Stomach (tissue), 19 donors: ENCODE measurements at places on chromosomes 3 and 15. TPM values are rescaled to one million over a fixed set of nuclear protein-coding genes. Genes with fewer than 3 reads are reported as not detected.
A peak's percentile ranks its signal among the peaks of the same experiment; 100 is the strongest.

DNA sequence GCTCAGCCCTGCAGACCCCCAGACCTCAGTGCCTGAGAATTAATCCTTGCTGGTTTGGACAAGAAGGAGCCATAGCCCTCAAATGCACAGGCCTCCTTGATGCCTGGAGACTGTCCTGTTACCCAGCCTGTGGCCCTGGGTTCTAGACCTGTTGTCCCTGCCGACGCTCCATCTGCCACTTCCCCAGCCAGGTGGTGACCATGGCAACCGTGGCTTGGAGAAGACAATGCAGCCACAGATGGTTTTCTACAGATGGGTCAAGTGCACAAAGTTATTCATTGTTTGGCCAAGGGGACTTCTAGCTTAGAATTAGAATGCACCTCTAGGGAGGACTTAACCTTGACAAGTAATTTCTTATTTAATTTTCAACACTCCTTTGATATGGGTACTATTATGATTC, 297.1 kb downstream of the UACA start:
- H3K4me1 ChIP-seq = peaks cover 6% of the 10 kb centered on the region
- no peak overlapping the region for H3K27ac ChIP-seq
- H3K4me3 ChIP-seq = no peak overlapping the region
- DNase-seq = no peak
- H3K27me3 ChIP-seq = no peaks in the 10 kb centered on the region
- H3K36me3 ChIP-seq = no peaks in the 10 kb centered on the region

- DNase-seq = no peak
- peaks cover 65% of the 10 kb centered on the region for H3K4me1 ChIP-seq
Measured at GRCh38 chr3:53239800-53240199, 16.0 kb downstream of the TKT start.

- H3K4me3 ChIP-seq = no peak overlapping the region
- H3K36me3 ChIP-seq = no peaks in the 10 kb centered on the region
- no peak for DNase-seq
Measured at GRCh38 chr3:23262766-23263165, 59.6 kb downstream of the UBE2E2 start.

- peaks cover 35% of the 10 kb centered on the region for H3K4me1 ChIP-seq
- no peaks in the 10 kb centered on the region for H3K36me3 ChIP-seq
- H3K4me3 ChIP-seq = peak overlapping the region; percentile 66
- DNase-seq = no peak
- H3K27me3 ChIP-seq = peaks cover 27% of the 10 kb centered on the region
Measured at GRCh38 chr3:128496602-128497304, 3.8 kb upstream of the GATA2 start.

DNA sequence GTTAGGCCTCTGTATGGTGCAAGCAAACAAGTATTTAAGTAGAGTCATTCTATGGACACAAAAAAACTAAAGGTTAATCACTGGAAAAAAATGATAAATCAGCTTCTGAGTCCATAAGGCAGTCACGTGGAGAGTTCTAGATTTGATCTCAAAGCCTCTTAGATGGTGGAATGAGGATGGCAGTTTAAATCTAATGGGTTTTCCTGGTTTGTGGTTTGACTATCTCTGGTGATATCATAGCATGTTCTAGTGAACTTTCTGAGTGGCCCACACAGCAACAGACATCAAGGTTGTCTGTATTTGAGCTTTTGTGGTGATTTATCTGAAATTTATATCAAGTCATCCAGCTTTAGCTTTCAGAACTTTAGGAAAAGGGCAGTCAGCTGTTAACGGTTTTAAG, 52.4 kb downstream of the ILDR1 start:
- DNase-seq = no peak
- no peaks in the 10 kb centered on the region for H3K36me3 ChIP-seq
- H3K27me3 ChIP-seq = no peaks in the 10 kb centered on the region
- H3K4me3 ChIP-seq = no peak overlapping the region
- no peaks in the 10 kb centered on the region for H3K4me1 ChIP-seq

GRCh38 chr15:64875641-64876223, 34.0 kb downstream of the PLEKHO2 start:
- no peak overlapping the region for H3K4me3 ChIP-seq
- H3K4me1 ChIP-seq = peaks cover 56% of the 10 kb centered on the region
- no peaks in the 10 kb centered on the region for H3K27me3 ChIP-seq
- no peak for DNase-seq
- H3K36me3 ChIP-seq = no peaks in the 10 kb centered on the region

DNA sequence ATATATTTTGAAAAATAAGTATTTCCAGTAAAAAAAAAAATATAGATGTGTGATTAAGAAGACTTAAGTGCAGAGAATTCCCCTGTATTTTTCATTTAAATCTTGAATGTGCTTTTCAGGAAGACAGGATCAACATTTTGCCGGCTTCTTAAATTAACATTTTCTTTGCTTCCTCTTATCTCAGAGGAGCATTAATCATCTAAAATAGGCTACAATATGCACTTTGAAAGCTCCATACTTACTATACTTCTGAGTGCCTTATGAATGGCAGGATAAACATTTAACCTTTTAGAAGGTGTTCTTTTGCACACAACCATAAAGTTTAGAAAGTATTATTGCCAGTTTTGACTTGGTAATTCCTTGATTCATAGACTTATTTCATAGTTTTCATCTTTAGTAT, 164.3 kb downstream of the ECT2 start:
- no peak overlapping the region for H3K4me3 ChIP-seq
- H3K36me3 ChIP-seq = no peaks in the 10 kb centered on the region
- H3K27me3 ChIP-seq = no peaks in the 10 kb centered on the region
- no peak overlapping the region for H3K27ac ChIP-seq
- DNase-seq = no peak
- H3K4me1 ChIP-seq = peaks cover 60% of the 10 kb centered on the region

DNA sequence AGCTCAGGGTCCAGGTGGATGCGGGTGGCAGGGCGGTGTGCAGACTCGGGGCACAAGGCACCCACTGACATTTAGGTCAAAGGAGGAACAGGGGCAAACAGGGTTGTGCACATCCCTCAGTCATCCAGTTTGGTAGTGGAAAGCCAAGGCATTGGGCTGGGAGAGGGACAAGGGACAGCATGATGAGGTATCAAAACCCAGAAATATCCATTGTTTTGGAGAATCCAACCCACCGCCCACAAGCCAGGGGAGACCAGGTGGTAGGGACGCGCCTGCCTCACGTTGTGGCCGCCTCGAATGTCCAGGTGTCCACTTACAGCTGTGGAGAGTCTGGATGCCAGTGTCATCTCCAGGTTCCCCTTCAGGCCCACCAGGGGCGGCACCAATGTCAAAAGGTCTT, 33.3 kb downstream of the SLC41A3 start:
- H3K36me3 ChIP-seq = peaks cover 36% of the 10 kb centered on the region
- H3K27ac ChIP-seq = no peak overlapping the region
- no peaks in the 10 kb centered on the region for H3K27me3 ChIP-seq
- DNase-seq = no peak
- H3K4me3 ChIP-seq = no peak overlapping the region
- H3K4me1 ChIP-seq = no peaks in the 10 kb centered on the region

- H3K27me3 ChIP-seq = no peaks in the 10 kb centered on the region
- peaks cover 89% of the 10 kb centered on the region for H3K4me1 ChIP-seq
- no peaks in the 10 kb centered on the region for H3K36me3 ChIP-seq
- peak; percentile 73 for DNase-seq
- peak overlapping the region; percentile 8 for H3K27ac ChIP-seq
- peak overlapping the region; percentile 12 for H3K4me3 ChIP-seq
Measured at GRCh38 chr3:149638228-149639092, 19.4 kb downstream of the WWTR1 start.

GRCh38 chr15:76151599-76151974, 91.8 kb downstream of the TMEM266 start:
- H3K27ac ChIP-seq = no peak overlapping the region
- H3K36me3 ChIP-seq = no peaks in the 10 kb centered on the region
- H3K4me3 ChIP-seq = no peak overlapping the region
- H3K27me3 ChIP-seq = no peaks in the 10 kb centered on the region

- no peak overlapping the region for H3K4me3 ChIP-seq
- DNase-seq = no peak
- no peaks in the 10 kb centered on the region for H3K4me1 ChIP-seq
- no peaks in the 10 kb centered on the region for H3K27me3 ChIP-seq
- no peak overlapping the region for H3K27ac ChIP-seq
Measured at GRCh38 chr3:196016059-196016458, 65.8 kb downstream of the TFRC start.

- no peak for DNase-seq
- no peak overlapping the region for H3K4me3 ChIP-seq
- no peaks in the 10 kb centered on the region for H3K4me1 ChIP-seq
- H3K27me3 ChIP-seq = no peaks in the 10 kb centered on the region
- no peak overlapping the region for H3K27ac ChIP-seq
- H3K36me3 ChIP-seq = no peaks in the 10 kb centered on the region
Measured at GRCh38 chr3:39216176-39216790, 23.9 kb upstream of the XIRP1 start.

DNA sequence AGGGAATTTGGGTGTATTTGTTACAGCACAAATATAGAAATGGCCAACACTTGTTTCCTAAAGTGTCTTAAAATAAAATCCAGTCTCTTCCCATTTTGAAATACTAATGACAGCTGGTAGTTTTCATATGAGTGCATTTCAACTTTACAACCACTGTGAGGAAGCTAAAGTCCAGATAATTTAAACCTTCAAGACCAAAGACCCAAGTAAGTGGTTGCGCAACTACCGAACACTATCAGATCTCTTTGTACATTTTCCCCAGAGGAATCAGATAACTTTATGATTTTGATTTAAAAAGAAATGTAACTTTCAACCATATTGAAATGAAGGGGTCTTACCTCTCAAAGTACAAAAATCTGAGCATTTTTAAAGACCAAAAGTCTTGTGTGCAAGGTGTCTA, 14.3 kb downstream of the BCL2L10 start:
- no peaks in the 10 kb centered on the region for H3K27me3 ChIP-seq
- H3K4me3 ChIP-seq = no peak overlapping the region
- no peaks in the 10 kb centered on the region for H3K36me3 ChIP-seq
- H3K4me1 ChIP-seq = no peaks in the 10 kb centered on the region
- no peak for DNase-seq

DNA sequence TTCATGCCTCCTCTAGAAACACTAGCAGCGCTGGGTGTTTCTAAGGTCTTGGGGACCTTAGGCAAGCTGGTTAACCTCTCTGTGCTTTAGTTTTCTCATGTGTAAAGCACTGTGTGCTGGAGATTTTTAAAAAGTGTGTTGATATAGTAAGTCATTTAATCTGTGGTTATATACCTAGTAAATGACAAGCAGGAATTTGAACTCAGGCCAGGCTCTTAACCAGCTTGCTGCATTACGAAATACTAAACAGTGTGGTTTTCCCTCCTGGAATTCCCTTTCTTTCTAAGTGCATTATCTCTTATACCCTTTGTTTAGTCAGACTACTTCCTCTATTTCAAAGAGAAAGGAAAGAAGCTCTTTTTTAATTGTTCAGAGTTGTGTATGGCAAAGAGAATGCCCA, 26.5 kb downstream of the NEO1 start:
- no peaks in the 10 kb centered on the region for H3K27me3 ChIP-seq
- peaks cover 19% of the 10 kb centered on the region for H3K4me1 ChIP-seq
- no peaks in the 10 kb centered on the region for H3K36me3 ChIP-seq
- DNase-seq = peak; percentile 45
- H3K4me3 ChIP-seq = no peak overlapping the region
- H3K27ac ChIP-seq = no peak overlapping the region

- H3K27me3 ChIP-seq = no peaks in the 10 kb centered on the region
- peak overlapping the region; percentile 80 for H3K4me3 ChIP-seq
- H3K4me1 ChIP-seq = peaks cover 41% of the 10 kb centered on the region
- peak overlapping the region; percentile 94 for H3K27ac ChIP-seq
- peak; percentile 76 for DNase-seq
Measured at GRCh38 chr3:51671734-51672475, 853 bp downstream of the TEX264 start.

DNA sequence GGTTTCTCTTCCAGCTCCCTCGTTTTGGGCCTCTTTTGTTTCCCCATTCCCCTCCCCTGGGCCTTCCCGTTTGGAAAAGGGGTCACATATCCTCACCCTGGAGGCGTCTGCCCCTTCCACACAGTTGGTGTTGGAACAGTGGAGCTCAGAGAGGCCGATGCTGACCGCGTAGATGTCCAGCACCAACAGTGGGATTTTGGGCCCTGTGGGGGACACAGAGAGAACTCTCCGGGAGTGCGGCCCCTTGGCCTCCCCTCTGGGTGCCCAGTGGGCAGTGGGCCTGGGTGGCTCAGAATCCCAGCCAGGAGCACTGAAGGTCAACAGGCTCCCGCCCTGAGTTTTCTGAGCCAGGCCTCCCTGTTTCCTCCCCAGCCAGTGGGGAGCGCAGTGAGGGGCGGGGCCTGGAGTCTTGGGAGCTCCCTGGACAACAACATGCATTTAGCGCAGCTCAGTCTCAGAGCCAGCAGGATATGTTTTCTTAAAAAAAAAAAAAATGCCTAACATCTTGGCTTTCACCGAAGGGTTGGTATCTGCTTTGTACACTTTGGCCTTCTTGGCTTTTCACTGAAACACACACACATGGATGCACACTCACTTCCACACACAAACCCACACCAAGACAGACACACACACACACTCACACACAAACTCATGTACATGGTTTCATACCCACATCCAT, 670 bp upstream of the ISLR start:
- H3K36me3 ChIP-seq = no peaks in the 10 kb centered on the region
- H3K27ac ChIP-seq = peak overlapping the region; percentile 80
- peak; percentile 87 for DNase-seq
- peak overlapping the region; percentile 40 for H3K4me3 ChIP-seq

GRCh38 chr3:114336857-114337256, 43.0 kb downstream of the TIGIT start:
- H3K4me1 ChIP-seq = no peaks in the 10 kb centered on the region
- no peak overlapping the region for H3K27ac ChIP-seq
- H3K27me3 ChIP-seq = no peaks in the 10 kb centered on the region
- H3K4me3 ChIP-seq = no peak overlapping the region
- peaks cover 44% of the 10 kb centered on the region for H3K36me3 ChIP-seq

- H3K4me1 ChIP-seq = no peaks in the 10 kb centered on the region
- H3K36me3 ChIP-seq = no peaks in the 10 kb centered on the region
- H3K27ac ChIP-seq = no peak overlapping the region
- no peak for DNase-seq
Measured at GRCh38 chr3:87498358-87499080, 222.1 kb upstream of the POU1F1 start.

The AKAP13 gene
- total RNA-seq = 395 TPM

The TMEM207 gene
- total RNA-seq = not detected

The TRAT1 gene
- not detected for total RNA-seq

The LIPH gene
- 60.0 TPM for total RNA-seq

The FMN1 gene
- total RNA-seq = 29.3 TPM

The CLN6 gene
- total RNA-seq = 29.0 TPM

The SLC9C1 gene
- total RNA-seq = not detected

The NCBP2 gene
- 31.7 TPM for total RNA-seq
